ENCODE measurements at places on chromosomes 1 and 21.

- no peak for DNase-seq
Observed at GRCh38 chr1:190455631-190456030, 22.0 kb downstream of the BRINP3 start.

DNA sequence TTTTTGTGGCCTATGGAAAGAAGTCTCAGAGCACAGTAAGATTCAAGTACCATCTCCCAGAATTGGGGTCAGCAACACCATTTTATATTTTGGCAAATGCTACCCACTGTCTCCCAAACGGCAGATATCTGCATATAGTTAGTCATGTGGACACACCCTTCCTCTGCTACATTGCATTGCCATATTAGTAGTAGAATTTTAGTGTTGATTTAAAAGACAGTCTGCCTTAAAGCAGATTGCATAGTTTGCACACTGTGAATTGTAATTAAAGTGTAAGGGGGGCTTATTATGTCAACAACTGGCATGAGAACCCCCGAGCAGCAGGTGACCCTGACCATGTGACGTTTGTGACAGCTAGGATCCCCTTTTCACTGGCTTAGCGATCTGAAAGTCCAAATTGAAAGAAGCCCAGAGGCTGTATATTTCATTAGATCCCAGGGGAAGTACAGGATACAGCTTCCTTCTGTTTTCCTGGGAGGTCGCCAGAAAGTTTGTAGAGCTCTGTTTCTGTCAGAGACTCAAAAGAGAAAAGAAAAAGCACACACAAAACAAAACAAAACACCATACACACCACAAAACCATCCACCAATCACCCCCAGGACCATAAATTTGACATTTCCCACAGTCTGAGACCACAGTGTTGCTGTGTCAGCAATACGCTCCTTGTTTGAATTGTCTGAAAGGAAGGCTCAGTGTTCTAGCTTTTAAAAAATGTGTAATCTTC is 172.4 kb downstream of the NFIA start:
- DNase-seq = no peak

- DNase-seq = no peak
Observed at GRCh38 chr1:71210718-71211117, 129.9 kb upstream of the ZRANB2 start.

- DNase-seq = no peak
Observed at GRCh38 chr1:151689494-151689893, 27.1 kb downstream of the CELF3 start.

DNA sequence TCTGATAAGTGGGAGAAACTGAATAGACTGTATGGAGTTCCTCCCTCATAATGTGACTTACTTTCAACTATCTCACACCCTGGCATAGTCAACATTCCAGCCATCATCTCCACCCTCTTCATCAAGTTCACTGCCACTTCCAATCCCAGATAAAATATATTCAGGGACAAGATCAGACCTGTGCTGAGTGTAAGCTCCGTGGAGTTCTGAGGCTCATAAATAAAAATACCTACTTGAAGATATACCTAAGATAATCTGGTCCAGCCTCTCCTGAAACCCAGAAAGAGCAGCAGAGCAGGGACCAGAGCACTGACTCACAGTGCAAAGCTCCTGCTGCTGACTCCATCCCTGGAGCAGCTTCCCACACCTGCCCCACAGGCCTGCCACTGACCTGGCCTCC is 1.7 kb upstream of the LCE7A start:
- no peak for DNase-seq

DNA sequence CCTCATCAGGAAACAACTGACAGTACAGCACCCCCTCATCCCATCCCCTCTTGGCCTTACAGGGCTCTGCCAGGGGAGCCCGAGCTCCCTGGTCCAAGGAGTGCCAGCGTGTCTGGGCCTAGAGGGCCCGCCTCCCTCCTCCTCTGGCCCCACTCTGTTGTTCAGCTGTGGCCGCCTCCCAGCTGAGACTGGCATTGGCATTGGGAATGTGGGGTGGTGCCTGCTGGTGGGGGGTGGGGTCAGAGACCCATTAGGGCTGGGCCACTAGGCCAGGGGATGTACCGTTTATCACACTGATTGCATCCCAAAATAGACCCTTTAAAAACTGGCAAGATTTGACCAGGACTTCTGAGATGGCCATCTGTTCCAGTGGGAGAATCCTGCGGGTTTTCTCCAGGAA is 1.4 kb downstream of the LDLRAP1 start:
- no peak for DNase-seq

GRCh38 chr21:44643741-44644310 is 2.4 kb upstream of the KRTAP10-11 start:
- DNase-seq = peak; percentile 45

DNA sequence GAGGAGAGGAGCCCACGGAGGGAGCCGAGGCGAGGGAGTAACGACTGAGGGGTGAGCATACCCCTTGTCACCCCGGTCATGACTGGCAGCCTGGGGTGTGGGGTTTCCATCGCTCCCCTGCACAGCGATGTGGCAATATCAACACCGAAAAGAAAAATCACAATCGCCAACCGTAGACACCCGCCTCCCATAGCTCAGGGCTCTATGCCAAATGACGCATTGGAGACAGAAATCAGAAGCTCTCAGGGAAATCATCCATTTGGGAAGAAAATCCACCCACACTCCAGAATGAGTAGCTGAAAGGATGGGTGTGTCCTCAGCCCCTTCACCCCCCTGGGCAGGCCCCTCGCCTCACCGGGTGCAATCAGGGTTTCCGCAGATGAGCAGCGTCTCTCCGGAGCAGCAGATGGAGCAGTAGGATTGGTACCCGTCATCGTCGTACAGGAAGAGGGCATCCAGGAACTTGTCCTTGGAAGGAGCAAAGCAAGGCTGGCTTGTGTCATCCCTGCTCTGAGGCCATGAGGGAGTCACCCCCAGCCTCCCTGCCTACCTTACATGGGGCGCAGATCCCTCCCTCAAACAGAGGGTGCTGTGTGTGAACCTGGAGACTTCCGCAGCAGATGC is 2.5 kb downstream of the DNMT3L start:
- no peak for DNase-seq

GRCh38 chr21:17436626-17437111 is 76.2 kb upstream of the CXADR start:
- no peak for DNase-seq

GRCh38 chr1:232248276-232248820 is 381.6 kb downstream of the SIPA1L2 start:
- DNase-seq = no peak

DNA sequence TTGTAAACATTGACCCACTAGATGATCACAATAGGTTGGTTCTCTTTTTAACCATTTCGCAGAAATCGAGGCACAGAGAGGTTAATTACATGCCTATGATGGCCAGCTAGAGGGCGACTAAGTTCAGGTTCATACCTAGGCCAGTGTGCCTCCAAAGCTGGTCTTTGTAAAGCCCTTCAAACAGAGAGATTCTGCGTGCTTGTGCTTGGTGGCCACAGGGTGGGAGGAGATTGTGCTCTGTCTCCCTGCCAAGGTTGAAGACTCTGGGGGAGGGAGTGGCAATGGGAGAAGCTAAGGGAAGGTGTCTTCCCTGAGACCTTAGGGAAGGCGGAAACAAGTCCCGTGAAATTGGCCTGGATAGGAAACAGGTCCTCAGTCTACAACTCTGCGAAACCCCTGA is 59.1 kb upstream of the RBM15 start:
- no peak for DNase-seq
